ENCODE measurements at places on chromosomes 16 and 17.
A peak's percentile ranks its signal among the peaks of the same experiment; 100 is the strongest.

GRCh38 chr17:33837281-33837680 is 417.8 kb upstream of the CCL2 start:
- no peaks in the 10 kb centered on the region for H3K4me1 ChIP-seq
- H3K27ac ChIP-seq = no peak overlapping the region
- no peak overlapping the region for H3K4me3 ChIP-seq
- H3K36me3 ChIP-seq = no peaks in the 10 kb centered on the region
- peaks cover 18% of the 10 kb centered on the region for H3K27me3 ChIP-seq

GRCh38 chr17:48995974-48996721 is 1.0 kb upstream of the IGF2BP1 start:
- peaks cover 30% of the 10 kb centered on the region for H3K4me1 ChIP-seq
- no peak overlapping the region for H3K27ac ChIP-seq
- H3K36me3 ChIP-seq = no peaks in the 10 kb centered on the region
- peak; percentile 63 for DNase-seq
- peaks cover 98% of the 10 kb centered on the region for H3K27me3 ChIP-seq

- DNase-seq = peak; percentile 26
- no peaks in the 10 kb centered on the region for H3K36me3 ChIP-seq
Observed at GRCh38 chr16:64459821-64460220, 662.0 kb downstream of the CDH11 start.

- peaks cover 6% of the 10 kb centered on the region for H3K4me1 ChIP-seq
- H3K36me3 ChIP-seq = no peaks in the 10 kb centered on the region
- H3K4me3 ChIP-seq = peak overlapping the region; percentile 52
- peak overlapping the region; percentile 90 for H3K27ac ChIP-seq
- no peak for DNase-seq
Observed at GRCh38 chr16:88633684-88634140, 4.7 kb upstream of the IL17C start.

- no peak overlapping the region for H3K27ac ChIP-seq
- H3K4me3 ChIP-seq = no peak overlapping the region
- H3K4me1 ChIP-seq = no peaks in the 10 kb centered on the region
- H3K27me3 ChIP-seq = no peaks in the 10 kb centered on the region
- no peaks in the 10 kb centered on the region for H3K36me3 ChIP-seq
- DNase-seq = no peak
Observed at GRCh38 chr17:55606488-55606815, 95.2 kb upstream of the SMIM36 start.

- no peaks in the 10 kb centered on the region for H3K27me3 ChIP-seq
- H3K27ac ChIP-seq = no peak overlapping the region
- H3K36me3 ChIP-seq = no peaks in the 10 kb centered on the region
- H3K4me3 ChIP-seq = no peak overlapping the region
Observed at GRCh38 chr16:71610936-71611871, 14.8 kb upstream of the MARVELD3 start.

GRCh38 chr17:62109378-62109902 is 44.4 kb upstream of the MED13 start:
- no peak overlapping the region for H3K4me3 ChIP-seq
- H3K4me1 ChIP-seq = no peaks in the 10 kb centered on the region
- no peak for DNase-seq
- no peaks in the 10 kb centered on the region for H3K36me3 ChIP-seq
- H3K27me3 ChIP-seq = no peaks in the 10 kb centered on the region

DNA sequence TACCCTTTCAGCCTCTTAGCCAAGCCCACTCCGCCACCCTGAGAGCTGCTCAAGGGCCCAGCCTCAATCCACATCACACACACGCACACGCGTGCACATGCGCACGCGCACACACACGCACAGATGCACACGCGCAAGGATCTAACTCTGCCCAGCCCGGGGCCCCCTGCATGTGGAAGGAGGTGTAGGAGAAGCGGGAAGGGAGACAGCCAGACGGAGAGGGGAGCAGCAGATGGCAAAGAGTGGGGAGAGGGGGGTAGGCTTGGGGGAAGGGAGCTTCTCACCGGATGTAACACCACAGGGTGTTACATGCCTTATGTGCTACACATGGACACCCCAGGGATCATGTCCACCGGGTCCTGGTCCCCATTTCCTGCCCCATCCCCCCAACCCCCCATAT is 15.3 kb downstream of the DLG4 start:
- no peak for DNase-seq
- H3K4me3 ChIP-seq = peak overlapping the region; percentile 43
- no peaks in the 10 kb centered on the region for H3K36me3 ChIP-seq
- no peaks in the 10 kb centered on the region for H3K27me3 ChIP-seq
- no peak overlapping the region for H3K27ac ChIP-seq

- H3K27me3 ChIP-seq = peaks cover 53% of the 10 kb centered on the region
- no peak overlapping the region for H3K27ac ChIP-seq
- no peaks in the 10 kb centered on the region for H3K4me1 ChIP-seq
- no peaks in the 10 kb centered on the region for H3K36me3 ChIP-seq
Observed at GRCh38 chr17:66839616-66840015, 4.7 kb downstream of the CACNG5 start.

- peaks cover 25% of the 10 kb centered on the region for H3K27me3 ChIP-seq
- no peak overlapping the region for H3K27ac ChIP-seq
- H3K36me3 ChIP-seq = no peaks in the 10 kb centered on the region
- no peak overlapping the region for H3K4me3 ChIP-seq
- peaks cover 5% of the 10 kb centered on the region for H3K4me1 ChIP-seq
- no peak for DNase-seq
Observed at GRCh38 chr16:86491640-86492023, 18.7 kb upstream of the FOXF1 start.

DNA sequence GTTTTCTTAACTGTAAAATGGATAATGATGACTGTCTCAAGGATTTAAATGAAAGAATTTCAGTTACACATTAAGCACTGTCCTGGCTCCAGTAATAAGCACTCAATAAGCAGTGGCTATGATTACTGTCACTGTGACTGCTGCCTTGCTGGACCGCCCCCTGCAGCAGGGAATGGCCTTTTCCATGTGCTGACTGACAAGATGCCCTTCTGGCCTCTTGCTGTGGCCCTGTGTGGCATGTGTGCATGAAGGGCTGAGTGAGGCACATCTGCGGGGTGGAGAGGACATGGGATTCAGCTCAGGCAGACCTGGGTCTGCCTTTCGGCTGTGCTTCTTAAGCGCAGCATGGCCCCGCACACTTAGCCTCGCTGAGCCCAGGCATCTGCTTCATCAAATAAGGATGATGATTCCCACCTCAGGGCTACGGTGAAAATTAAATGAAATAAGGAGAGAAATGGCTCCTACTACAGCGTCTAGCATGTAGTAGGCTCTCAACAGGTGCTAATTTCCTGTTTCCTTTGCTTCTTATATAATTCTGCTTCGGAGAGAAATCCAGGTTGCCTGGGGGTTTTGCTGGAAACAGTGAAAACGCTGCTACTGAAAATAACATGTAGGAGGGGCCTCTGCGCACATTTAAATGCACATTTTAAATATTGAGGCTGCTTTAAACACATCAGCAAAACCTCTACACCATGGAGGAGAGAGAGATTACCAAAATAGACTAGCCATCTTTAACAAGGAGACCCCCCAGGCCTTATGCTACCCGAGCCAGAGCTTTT is 183.9 kb downstream of the PARN start:
- no peak overlapping the region for H3K27ac ChIP-seq
- peaks cover 13% of the 10 kb centered on the region for H3K36me3 ChIP-seq
- peaks cover 7% of the 10 kb centered on the region for H3K4me1 ChIP-seq
- no peak overlapping the region for H3K4me3 ChIP-seq

GRCh38 chr17:46061435-46061834 is 62.4 kb downstream of the STH start:
- peaks cover 11% of the 10 kb centered on the region for H3K4me1 ChIP-seq
- no peak for DNase-seq
- no peak overlapping the region for H3K27ac ChIP-seq
- no peaks in the 10 kb centered on the region for H3K27me3 ChIP-seq

DNA sequence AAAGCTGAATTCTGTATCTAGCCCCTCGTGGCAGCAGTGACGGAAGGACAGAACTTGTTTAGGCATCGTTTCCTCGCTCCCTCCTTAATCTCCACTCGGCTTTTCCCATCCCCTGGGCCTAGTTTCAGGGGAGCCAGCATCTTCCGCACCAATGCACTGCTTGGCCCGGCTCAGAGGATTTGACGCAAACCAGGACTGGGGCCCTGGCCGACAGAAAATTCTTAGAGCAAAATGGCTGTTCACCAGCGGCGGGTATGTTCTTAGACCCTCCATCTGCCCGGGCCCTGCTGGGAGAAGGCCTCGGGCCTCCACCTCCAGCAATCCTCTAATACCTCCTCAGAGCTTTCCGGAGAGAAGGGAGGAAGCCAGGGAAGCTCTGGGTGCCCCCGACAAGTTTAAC is 54.6 kb downstream of the TBC1D16 start:
- peaks cover 17% of the 10 kb centered on the region for H3K36me3 ChIP-seq
- no peaks in the 10 kb centered on the region for H3K4me1 ChIP-seq
- DNase-seq = no peak

- peaks cover 26% of the 10 kb centered on the region for H3K36me3 ChIP-seq
- H3K4me3 ChIP-seq = no peak overlapping the region
- H3K27me3 ChIP-seq = peaks cover 15% of the 10 kb centered on the region
- no peak overlapping the region for H3K27ac ChIP-seq
- H3K4me1 ChIP-seq = peaks cover 20% of the 10 kb centered on the region
Observed at GRCh38 chr16:85923153-85924021, 24.4 kb downstream of the IRF8 start.

- DNase-seq = no peak
- H3K4me1 ChIP-seq = peaks cover 15% of the 10 kb centered on the region
- peaks cover 51% of the 10 kb centered on the region for H3K27me3 ChIP-seq
- H3K36me3 ChIP-seq = no peaks in the 10 kb centered on the region
- H3K4me3 ChIP-seq = no peak overlapping the region
Observed at GRCh38 chr16:11361701-11362451, 16.6 kb downstream of the RMI2 start.

DNA sequence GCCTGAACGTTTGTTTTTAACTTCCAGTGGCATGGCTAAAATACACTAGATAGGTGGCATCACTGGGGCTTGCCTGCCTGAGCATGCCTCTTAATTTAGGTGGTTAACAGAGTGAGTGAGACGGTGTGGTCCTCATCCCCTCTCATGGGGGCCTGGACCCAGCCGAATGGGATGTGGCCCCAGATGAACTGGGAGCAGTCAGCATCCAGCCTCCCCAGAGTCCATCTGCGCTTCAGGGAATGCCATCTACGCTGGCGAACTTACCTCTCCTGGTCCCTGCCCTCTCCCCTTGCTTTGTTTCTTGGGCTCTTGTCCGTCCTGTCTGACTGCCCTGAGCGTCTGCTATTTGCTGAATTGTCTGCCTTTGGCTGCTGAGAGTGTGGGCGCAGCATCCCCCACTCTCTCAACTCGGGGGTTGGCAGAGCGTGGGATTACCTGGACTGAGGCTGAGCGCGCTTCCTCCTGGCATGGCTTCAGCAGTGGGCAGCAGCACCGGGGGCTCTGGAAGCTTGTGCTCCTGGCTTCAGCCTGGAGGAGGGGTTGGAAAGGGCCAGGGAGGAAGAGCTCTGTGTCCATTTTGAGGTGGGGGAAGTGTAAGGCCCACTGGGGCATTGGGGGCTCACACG is 2.1 kb downstream of the RAB40C start:
- peaks cover 38% of the 10 kb centered on the region for H3K4me1 ChIP-seq
- peak overlapping the region; percentile 82 for H3K27ac ChIP-seq
- no peaks in the 10 kb centered on the region for H3K27me3 ChIP-seq
- DNase-seq = no peak
- peak overlapping the region; percentile 90 for H3K4me3 ChIP-seq
- H3K36me3 ChIP-seq = no peaks in the 10 kb centered on the region

- DNase-seq = no peak
- peaks cover 41% of the 10 kb centered on the region for H3K4me1 ChIP-seq
- no peak overlapping the region for H3K27ac ChIP-seq
Observed at GRCh38 chr16:67445913-67446907, 15.3 kb downstream of the HSD11B2 start.

DNA sequence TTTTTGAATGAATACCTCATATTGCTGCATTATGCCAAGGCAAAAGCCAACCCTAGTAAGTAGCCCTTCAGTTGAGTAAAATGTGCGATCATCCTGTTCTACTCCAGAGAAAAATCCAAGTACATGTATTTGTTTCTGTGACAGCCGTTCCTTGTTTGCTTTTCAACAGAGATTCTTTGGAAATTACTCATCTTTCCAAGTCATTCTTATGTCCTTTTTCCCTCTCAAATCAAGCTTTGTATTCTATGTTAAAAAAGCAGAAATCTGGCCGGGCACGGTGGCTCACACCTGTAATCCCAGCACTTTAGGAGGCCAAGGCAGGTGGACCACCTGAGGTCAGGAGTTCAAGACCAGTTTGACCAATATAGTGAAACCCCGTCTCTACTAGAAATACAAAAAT is 112.9 kb upstream of the HAS3 start:
- H3K27me3 ChIP-seq = no peaks in the 10 kb centered on the region
- no peak overlapping the region for H3K4me3 ChIP-seq
- no peaks in the 10 kb centered on the region for H3K36me3 ChIP-seq
- H3K4me1 ChIP-seq = peaks cover 4% of the 10 kb centered on the region

DNA sequence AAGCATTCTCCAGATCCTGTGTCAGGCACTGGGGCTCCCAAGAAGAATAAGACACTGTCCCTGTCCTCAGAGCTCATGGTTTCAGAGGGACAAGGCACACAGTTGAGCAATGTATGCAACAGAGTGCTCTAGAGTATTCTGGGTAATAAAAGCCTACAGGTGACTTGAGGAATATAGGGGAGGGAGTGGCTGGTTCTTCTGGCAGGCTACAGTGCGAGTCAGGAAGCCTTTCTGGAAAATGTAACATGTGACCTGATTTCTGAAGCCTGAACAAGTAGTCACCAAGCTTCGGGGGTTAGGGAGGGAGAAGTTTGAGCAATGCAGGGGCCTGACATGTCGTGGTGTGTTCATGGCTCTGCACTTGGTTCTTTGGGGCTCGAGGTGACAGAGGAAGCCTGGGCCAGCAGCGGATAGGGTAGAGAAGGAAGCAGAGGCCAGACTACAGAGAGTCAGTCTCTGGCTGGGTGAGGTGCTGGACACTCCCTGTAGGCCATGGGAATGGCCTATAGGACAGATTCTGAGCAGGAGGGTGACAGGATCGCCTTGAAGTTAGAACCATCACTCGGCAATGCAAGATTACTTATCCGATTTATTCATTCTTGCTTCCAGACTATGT is 16.0 kb upstream of the LRRC75A start:
- H3K27ac ChIP-seq = no peak overlapping the region
- no peaks in the 10 kb centered on the region for H3K4me1 ChIP-seq
- DNase-seq = no peak
- H3K4me3 ChIP-seq = no peak overlapping the region

GRCh38 chr16:711548-712320 is 3.2 kb upstream of the METRN start:
- no peak for DNase-seq
- no peak overlapping the region for H3K27ac ChIP-seq
- H3K4me1 ChIP-seq = peaks cover 11% of the 10 kb centered on the region
- no peak overlapping the region for H3K4me3 ChIP-seq

DNA sequence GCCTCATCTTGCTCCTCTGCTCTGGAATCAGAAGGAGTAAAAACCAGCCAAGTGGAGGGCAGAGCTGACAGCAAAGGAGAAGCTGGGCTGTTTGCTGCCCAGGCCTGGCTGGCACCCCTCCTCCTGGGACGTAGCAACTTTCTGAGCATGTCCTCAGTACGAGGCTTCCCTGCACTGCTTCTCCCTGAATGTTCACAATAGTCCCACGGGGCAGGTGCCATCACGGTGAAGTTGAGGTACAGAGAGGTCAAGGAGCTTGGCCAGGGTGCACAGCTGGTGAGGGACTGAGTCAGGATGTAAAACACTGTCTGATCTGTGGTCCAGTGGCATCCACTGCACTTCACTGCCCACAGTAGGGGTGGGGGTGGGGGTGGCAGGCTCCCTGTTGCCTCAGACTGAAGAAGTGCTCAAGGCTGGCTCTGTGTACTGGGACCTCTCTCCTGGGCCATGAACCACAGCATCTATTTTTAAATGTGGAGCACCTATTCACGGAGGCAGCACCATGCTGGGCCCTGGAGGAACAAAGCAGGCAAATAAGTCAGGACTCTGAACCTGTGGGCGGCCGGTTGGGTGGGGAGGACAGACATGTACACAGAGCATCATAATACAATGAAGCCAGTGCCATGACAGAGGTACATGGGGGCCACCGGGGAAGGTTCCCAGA is 369.5 kb downstream of the SEC14L1 start:
- no peaks in the 10 kb centered on the region for H3K36me3 ChIP-seq
- no peak overlapping the region for H3K4me3 ChIP-seq
- no peaks in the 10 kb centered on the region for H3K27me3 ChIP-seq
- DNase-seq = no peak
- H3K4me1 ChIP-seq = no peaks in the 10 kb centered on the region
